ENCODE measurements at places on chromosomes 12 and 14.

- DNase-seq, result no peak
Measured at GRCh38 chr12:108975024-108975593, 45.8 kb downstream of the SVOP start.

- no peak for DNase-seq
Measured at GRCh38 chr14:26811756-26812305, 214.0 kb upstream of the NOVA1 start.

DNA sequence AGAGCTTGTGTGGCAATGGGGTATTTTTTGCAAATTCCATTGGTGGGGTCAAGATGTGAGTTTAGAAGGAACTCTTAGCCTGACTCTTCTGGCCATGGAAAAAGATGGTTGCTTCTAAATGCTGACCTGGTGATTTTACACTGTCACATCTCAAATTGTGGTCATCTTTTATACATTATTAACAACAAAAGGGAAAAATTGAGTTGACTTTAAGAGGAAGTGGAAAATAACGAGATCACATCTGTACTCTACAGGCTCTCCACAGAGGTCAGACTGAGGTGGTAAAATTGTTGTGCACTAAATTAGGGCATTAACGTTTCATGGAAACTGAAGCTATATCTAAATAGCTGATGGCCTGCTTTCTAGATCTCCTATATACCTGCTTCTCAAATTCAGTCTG, 44.7 kb downstream of the PTPN11 start:
- no peak for DNase-seq

DNA sequence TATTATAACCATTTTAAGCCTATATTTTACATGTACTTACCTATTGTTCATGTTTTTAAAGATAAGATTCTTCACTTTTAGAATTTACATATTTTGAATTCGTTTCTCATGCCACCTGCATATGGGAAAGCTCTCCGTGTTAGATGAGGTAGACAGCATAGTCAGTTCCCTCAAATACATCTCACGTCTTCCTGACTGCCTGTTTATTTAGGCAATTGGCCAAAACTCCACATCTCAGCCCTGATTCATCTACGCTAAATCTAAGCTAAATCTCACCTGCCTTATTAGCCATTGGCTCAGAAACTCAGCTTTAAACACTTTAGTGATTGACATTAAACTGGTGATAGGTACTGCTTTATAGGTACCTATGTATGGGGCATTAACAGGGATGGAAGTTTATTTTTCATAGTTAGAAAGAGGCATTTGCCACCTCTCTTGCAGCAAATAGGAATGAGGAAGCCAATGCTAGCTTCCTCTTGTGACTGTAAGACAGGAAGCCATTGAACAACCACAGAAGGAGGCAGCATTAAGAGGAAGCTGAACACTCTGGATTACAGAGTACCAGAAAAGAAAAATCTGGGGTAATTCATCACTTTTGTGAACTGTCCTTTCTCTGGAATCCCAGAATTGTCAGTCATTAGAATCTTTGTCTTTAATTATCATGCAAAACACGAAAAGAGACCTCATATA, 111.9 kb downstream of the LRFN5 start:
- no peak for DNase-seq

DNA sequence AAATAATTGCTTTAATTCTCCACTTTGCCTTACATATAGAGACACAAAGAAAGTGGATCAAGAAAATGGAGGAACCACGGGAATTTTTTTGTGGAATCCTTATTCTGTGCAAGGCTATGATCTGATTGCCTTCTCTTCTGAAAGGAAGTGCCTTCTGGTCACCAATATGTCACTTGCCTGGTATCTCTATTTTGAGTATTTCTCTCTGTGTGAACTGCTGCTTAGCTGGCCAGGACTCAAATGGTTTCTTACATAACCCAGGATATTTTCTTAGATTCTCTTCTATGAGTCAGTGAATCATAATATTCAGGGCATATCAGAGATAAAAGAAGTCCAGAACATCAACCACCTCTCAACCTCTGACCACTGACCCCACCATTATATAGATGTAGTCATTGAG, 156.1 kb downstream of the DIO2 start:
- DNase-seq, result no peak

- peak; percentile 46 for DNase-seq
Measured at GRCh38 chr12:95996034-95996658, at the start of gene HAL. HAL (minus strand) TSS chr12:95996344; CDS start chr12:95995910, 434 bp downstream.

DNA sequence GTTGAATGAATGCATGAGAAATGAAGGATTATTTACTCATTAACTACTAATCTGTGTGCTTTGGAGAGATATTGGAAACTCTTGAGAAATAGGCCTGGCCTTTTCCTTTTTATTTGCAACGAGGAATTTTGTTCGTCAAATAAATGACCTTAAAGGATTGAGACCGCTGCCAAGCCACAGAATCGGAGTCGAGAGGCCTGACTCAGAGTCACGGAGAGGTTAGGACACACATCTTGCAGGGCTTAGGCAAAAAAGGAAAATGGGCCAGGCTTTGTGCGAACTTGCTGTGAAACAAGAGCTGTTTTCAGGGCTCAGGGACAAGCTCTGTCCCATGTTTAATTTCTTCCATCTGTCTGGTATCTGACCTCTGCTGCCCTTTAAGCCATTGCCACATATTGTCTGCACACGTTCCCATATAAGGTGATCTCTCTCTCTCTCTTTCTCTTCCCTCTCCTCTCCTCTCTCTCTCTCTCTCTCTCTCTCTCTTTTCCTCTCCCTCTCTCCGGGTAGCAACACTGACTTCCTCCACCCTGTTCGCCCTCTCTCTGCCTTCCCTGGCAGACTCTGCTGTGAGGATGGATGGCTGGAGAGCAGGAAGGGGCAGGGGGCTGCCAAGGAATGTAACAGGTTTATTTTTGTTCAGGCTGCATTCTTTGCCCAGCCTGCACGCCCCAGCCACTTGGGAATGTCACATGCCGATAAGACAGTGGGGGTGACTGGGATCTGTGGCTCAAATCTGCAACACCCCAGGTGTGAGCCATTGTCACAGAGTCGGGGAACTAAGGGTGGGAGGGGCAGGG, 14.9 kb upstream of the IFT81 start:
- DNase-seq, result no peak

- DNase-seq, result peak; percentile 67
Measured at GRCh38 chr14:101707068-101707842, 54.3 kb upstream of the PPP2R5C start.

- DNase-seq, result peak; percentile 3
Measured at GRCh38 chr14:22226381-22226780, 362.6 kb downstream of the DAD1 start.

- no peak for DNase-seq
Measured at GRCh38 chr14:38078393-38078792, 129.3 kb upstream of the SSTR1 start.
